ENCODE measurements at places on chromosomes 3 and 15.

GRCh38 chr3:136858381-136858780, 3.6 kb upstream of the NCK1 start:
- peaks cover 3% of the 10 kb centered on the region for H3K36me3 ChIP-seq
- H3K27me3 ChIP-seq: no peaks in the 10 kb centered on the region
- H3K4me3 ChIP-seq: no peak overlapping the region
- no peak for DNase-seq

- H3K36me3 ChIP-seq: no peaks in the 10 kb centered on the region
- no peak overlapping the region for H3K27ac ChIP-seq
- peaks cover 3% of the 10 kb centered on the region for H3K4me1 ChIP-seq
- H3K4me3 ChIP-seq: no peak overlapping the region
- H3K27me3 ChIP-seq: no peaks in the 10 kb centered on the region
- DNase-seq: no peak
Measured at GRCh38 chr3:127707851-127708411, 35.2 kb downstream of the ABTB1 start.

DNA sequence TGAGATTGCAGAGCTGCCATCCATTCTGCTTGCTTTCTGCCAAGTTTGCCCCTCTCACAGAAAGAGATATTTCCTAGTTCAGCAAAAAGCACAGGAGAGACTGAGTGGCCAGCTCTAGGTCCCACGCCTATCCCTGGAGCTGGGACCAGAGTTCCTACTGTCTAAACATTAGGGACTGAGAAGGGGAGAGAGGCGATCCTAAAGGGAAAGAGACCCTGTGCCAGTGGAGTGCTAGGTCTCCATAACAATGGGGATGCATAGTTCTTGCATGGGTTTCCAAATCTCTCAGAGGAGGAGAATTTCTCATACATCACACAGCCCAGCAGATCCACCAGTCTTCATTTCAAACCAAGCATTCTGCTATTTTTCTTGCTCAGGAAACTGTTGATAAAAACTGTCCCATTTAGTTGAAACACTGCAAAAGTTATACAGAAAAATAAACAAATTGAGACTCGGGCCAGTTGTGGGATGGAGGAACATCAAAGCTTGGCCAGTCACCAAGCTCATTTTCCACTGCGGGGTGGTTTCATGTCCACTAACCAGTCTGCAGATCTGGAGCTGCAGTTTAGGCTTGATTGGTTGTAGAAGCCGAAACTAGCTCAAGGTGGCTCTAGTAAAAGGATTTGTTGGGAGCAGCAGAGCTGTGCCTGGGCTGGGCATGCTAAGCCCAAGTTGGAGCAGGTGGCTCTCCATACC, 62.7 kb downstream of the EEFSEC start:
- no peak overlapping the region for H3K27ac ChIP-seq
- H3K27me3 ChIP-seq: no peaks in the 10 kb centered on the region
- H3K4me3 ChIP-seq: no peak overlapping the region
- peaks cover 1% of the 10 kb centered on the region for H3K4me1 ChIP-seq

GRCh38 chr15:99504071-99504822, 61.5 kb upstream of the MEF2A start:
- H3K4me1 ChIP-seq: no peaks in the 10 kb centered on the region
- no peaks in the 10 kb centered on the region for H3K27me3 ChIP-seq
- no peak for DNase-seq
- H3K27ac ChIP-seq: no peak overlapping the region

DNA sequence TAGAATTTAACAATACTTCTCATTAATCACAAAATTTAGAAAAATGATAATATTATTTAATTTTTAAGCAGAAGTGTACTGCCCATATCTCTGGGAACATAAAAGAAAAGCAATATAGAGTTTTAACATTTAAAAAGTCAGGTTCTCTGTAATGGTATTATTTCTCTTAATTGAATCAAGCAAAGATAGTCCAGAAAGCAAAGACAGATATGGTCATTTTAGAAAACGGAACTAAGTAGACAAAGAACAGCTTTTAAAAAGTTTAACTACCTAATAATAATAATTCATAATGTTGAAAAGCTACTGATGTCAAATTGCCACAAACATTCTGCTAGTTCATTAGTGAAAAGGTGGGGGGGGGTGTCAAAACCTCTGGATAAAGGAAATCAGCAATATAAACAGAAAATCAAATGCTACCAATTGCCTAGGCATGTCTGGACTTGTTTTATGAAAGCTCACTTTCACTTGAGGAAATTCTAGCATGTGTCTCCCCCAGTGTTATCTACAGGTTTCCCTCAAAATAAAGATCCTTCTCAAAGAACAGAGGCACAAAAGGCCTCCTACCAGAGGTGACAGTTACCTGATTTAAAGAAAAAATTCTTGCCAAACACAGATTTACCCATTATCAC, 1.7 kb downstream of the ZMAT3 start:
- no peaks in the 10 kb centered on the region for H3K36me3 ChIP-seq
- H3K4me3 ChIP-seq: no peak overlapping the region
- 0 out of 2 replicates have a peak, but pooled peaks cover 1% of the 10 kb centered on the region for H3K4me1 ChIP-seq
- DNase-seq: no peak
- H3K27me3 ChIP-seq: no peaks in the 10 kb centered on the region
- no peak overlapping the region for H3K27ac ChIP-seq

DNA sequence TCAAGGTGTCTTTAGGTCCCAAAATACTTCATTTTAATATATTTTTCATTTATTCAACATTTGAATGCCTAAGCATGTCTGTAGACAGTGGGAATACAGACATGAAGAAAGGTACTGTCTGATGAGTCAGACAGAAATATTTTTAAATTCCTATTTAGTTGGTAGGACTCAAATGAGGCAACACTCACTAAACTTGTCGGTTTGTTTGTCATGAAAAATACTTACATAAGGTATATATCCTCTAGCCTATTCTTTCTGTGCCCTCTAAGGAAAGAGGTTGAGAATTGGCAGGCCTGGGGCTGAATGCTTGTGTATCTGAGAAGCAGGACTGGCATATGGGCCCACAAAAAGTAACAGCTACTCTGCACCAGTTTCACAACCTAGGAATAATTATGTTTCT, 423.6 kb upstream of the MDFIC2 start:
- no peak overlapping the region for H3K4me3 ChIP-seq
- no peaks in the 10 kb centered on the region for H3K27me3 ChIP-seq
- H3K36me3 ChIP-seq: no peaks in the 10 kb centered on the region
- H3K4me1 ChIP-seq: no peaks in the 10 kb centered on the region

DNA sequence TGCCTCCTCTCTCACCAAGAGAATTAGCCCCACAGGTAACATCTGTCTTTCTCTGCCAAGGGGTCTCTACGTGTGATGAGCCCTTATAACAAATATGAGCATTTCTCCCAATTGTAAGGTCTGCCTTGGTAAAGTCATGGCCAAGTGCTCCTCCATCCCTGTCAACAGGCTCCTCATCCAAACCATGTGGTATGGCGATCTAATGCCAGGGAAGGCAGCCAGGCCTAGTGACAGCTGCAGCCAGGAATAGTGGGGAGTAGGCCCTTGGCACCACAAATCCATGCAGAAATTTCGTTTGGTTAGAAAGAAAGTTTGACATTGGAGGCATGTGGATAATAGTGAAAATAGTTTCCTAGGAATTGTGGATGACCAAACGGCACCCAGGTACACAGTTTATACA, 4.7 kb upstream of the LRTM1 start:
- H3K4me1 ChIP-seq: peaks cover 2% of the 10 kb centered on the region
- H3K27ac ChIP-seq: no peak overlapping the region
- H3K27me3 ChIP-seq: no peaks in the 10 kb centered on the region
- no peak for DNase-seq
- H3K36me3 ChIP-seq: no peaks in the 10 kb centered on the region

DNA sequence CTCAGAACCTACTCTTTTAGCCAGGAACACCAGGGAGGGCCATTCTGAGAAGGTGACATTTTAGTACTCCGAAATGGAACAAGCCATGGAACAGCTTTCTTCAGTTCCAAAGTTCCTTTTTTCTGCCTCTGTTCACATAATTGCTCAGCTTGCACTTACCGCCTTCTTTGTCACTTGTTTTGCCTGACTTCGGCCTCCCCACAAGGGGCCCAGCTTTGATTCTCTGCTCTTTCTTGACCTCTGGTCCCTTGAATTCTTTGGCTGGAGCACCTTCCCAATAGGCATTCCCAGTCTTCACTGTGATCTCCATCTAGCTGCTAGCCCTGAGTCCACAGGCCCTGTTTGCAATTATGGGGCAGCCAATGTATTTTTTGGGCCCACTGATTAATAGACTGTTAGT, 51.4 kb upstream of the SLC7A14 start:
- H3K4me1 ChIP-seq: no peaks in the 10 kb centered on the region
- H3K4me3 ChIP-seq: no peak overlapping the region
- H3K27me3 ChIP-seq: no peaks in the 10 kb centered on the region
- H3K36me3 ChIP-seq: no peaks in the 10 kb centered on the region
- no peak overlapping the region for H3K27ac ChIP-seq

- no peak overlapping the region for H3K4me3 ChIP-seq
- no peak overlapping the region for H3K27ac ChIP-seq
- no peaks in the 10 kb centered on the region for H3K4me1 ChIP-seq
- H3K36me3 ChIP-seq: no peaks in the 10 kb centered on the region
Measured at GRCh38 chr3:168371846-168372245, 276.1 kb upstream of the GOLIM4 start.

DNA sequence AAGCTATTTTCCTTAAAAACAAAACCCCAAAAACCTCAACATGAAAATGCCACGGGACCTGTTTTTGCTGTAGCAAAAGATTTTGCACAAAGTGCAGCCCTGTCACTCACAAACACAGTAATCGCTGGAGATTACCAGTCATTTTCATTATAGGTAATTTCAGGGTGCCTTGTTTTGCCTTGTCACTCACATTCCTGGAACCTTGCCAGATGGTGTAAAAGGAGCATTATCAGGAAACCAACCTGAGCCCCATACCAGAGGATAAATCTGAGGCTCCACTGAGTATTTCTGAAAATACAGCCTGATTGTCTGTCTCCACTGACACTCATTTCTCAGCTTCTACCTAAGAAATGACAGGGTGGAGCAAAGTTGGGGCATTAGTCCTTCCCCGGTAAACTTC, 791.3 kb upstream of the LMCD1 start:
- H3K36me3 ChIP-seq: no peaks in the 10 kb centered on the region
- H3K27me3 ChIP-seq: no peaks in the 10 kb centered on the region
- H3K4me1 ChIP-seq: no peaks in the 10 kb centered on the region
- no peak for DNase-seq
- H3K4me3 ChIP-seq: no peak overlapping the region

DNA sequence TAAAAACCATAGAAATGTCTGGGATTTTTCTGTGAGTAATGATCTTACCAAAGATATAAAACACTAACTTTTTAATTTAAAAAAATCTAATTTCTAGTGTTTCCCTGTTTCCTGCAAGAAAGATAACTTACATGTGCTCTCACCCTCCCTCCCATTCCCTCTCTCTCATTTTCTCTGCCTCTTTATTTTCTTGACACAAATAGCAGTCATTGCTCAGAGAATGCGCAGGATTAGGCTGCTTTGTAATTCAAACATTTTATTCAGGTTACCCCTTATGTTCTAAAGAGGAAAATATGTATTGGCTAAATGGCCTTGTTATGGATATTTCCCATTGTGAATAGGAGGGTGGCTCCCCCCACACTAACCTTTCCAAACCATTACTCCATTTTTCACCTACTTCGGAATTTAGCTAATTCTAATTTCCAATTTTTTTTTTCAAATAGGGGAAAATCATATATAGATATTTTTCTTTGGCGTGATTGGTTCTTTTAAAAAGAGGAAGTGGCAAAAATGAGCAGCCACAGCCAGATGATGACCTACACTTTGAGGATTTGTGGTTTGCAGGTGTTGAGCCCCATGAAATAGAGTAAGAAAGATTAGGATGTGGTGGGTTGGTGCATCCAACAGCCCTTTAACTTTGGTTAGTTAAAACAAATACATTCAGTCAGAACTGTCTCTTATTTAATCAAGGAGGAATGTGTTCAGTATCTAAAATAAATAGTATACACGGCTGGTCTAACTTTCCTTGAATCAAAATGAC, 554.4 kb downstream of the IGSF11 start:
- H3K36me3 ChIP-seq: no peaks in the 10 kb centered on the region
- H3K4me1 ChIP-seq: peaks cover 8% of the 10 kb centered on the region
- H3K27ac ChIP-seq: no peak overlapping the region
- no peak for DNase-seq
- H3K27me3 ChIP-seq: no peaks in the 10 kb centered on the region

- H3K27ac ChIP-seq: no peak overlapping the region
- DNase-seq: no peak
- no peak overlapping the region for H3K4me3 ChIP-seq
- H3K36me3 ChIP-seq: peaks cover 42% of the 10 kb centered on the region
Measured at GRCh38 chr3:45957586-45957985, 14.3 kb downstream of the CXCR6 start.

- no peaks in the 10 kb centered on the region for H3K27me3 ChIP-seq
- no peak overlapping the region for H3K4me3 ChIP-seq
- no peaks in the 10 kb centered on the region for H3K36me3 ChIP-seq
Measured at GRCh38 chr3:160538895-160539294, 26.5 kb downstream of the KPNA4 start.

DNA sequence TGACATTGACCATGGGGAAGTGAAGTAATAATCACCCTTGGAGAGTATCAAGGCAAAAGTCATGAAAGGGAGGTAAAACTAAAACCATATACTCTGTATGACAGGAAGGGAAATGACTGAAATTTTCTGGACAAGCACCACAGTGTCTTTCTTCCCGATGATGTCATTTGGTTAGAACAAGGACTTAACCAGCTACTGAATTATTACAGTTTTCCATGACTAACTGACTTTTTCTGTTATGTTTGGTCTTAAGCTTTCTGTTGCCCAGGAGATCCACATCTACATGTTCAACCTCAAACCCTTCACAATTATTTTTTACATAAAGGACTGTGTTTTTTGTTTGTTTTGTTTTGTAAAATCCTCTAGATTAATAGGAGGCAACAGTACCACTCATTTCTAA, 191.9 kb upstream of the IL12A start:
- H3K4me1 ChIP-seq: no peaks in the 10 kb centered on the region
- no peak overlapping the region for H3K27ac ChIP-seq
- H3K27me3 ChIP-seq: no peaks in the 10 kb centered on the region
- no peak overlapping the region for H3K4me3 ChIP-seq
- DNase-seq: no peak
- H3K36me3 ChIP-seq: no peaks in the 10 kb centered on the region
